ENCODE measurements at places on chromosomes 3 and 15.

- no peak for DNase-seq
Measured at GRCh38 chr15:42276762-42277161, 3.5 kb upstream of the TMEM87A start.

GRCh38 chr3:180018543-180018942, 18.2 kb downstream of the PEX5L start:
- no peak for DNase-seq

DNA sequence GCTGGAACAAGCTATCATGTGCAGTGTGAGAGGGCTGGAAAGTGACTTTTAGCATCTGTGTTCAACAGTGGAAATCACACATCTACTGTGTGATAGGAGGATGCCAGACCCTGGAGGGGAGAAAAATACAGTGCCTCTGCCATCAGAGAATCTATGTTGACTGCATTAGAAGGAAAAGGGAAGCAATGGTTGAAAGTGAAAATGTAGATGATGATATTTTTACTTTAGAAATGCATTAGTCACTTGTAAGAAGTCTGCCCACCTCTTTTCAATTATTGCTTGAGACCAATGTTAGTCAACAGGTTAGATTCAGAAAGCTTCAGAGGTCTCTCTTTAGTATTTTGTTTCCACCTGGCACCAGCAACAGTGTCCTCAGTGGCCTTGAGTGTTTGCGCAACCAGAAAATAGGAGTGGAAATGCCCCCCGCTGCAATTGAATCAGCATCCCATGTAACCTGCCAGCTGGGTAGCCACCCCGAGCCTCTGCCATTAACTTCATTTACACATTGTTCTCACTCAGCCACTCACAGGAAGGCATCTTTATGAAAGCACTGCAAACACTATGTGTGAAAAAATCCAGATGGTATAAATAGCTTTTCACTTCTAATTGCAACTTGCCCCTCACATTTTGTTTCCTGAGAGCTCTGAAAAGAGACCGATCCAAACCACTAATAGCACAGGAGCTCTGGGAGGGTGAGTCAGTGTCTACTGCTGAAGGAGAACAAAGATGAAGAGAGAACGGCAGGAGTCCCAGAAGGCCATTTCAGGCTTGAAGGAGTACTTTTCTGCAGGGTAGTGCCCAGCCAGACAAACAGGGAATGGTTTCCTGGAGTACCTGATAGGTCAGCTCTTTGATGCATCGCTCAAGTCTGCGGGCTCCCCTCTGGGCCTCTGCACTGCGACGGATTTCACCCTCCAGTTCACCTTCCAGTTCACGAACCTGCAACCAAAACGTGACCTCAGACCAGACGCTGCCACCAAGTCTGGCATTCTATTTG, 92.1 kb downstream of the HHLA2 start:
- no peak for DNase-seq

DNA sequence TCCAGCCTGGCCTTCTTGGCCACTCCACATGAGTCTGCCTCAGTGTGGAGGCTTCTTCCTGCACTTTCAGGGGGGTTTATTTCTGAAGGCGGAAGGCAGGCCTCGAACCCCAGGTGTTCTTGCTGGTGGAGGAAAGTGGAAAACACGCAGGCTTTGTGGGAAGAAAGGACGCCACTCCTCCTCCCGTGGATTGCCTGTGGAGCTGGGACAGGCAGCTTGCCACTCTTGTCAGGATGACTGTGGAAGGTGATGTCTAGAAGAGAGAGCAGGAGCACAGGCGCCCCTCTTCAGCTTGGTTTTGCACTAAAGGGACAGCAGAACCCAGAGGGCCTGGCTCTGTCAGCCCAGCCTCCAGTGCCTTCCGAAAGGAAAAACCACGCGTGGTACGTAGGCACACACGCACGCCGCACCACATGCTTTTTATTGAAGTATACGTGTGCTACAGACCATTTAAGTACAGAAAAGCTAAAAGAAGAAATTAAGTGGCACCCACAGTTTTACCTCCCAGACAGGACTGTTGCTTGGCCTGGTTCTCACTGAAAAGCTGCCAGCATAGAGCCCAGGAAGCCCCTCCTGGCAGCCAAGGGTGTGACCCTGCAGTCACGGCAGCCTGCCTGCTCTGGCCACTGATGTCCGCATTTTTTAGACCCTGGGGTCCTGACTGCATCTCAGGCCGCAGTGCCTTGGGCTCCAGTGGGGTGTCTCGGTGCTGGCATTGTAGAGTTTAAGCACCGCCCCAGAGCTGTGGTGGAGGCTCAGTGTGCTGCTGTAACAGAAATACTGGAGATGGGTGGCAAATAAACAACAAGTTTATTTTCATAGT, 21.6 kb downstream of the KLF13 start:
- DNase-seq: no peak

GRCh38 chr3:155488671-155489070, 195.2 kb upstream of the STRIT1 start:
- no peak for DNase-seq

- DNase-seq: no peak
Measured at GRCh38 chr3:148175214-148175613, 522.5 kb upstream of the AGTR1 start.

DNA sequence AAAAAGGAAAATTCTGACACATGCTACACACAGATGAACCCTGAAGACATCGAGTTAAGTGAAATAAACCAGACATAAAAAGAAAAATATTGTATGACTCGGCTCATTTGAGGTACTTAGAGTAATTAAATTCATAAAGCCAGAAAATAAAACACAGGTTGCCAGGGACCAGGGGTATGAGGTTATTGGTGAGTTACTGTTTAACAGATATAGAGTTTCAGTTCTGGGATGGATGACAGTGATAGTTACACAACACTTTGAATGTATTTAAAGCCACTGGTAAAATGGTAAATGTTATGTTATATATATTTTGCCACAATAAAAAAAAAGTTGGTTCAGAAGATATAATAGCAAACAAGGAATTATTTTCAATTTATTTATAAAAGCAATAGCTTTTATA, 436.1 kb upstream of the WNT5A start:
- no peak for DNase-seq

DNA sequence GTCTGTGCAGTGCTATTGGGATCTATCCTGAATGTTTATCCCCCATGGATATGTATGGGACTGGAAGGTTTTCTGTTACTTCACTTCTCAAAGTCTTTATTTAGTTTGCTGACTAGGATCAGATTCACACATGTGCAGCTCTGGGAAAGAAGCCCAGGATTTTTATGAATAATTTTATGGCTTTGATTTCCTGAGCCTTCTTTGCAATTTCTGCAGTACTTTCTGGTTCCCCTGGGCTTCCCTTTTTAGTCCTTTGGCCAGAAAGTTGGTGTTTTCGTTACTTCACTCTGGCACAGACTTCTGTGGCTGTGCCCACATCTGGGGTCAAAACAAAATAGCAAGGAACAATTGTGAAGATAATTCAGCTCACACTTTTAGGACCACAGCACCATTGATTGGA, 721.0 kb downstream of the OTOL1 start:
- DNase-seq: no peak

DNA sequence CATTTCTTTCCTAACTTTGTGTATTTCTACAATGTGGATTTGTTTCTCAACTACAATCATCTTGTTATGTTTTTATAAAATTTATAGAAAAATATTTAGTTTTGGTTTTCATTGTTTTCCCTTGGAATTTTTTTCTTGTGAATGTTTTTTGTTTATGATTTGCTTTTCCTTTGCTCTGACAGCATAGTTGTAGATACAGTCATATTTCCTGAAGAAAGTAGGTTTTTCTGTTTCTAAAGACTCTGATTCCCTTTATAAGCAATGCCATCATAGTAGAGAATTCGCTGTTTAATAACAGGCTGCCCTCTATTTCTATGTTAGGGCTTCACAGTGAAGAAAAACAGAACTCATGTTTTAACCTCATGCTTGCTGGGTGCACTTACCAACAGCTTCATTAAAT, 482.3 kb downstream of the ZBBX start:
- DNase-seq: no peak

All from NCI-H774 (cell line).